ENCODE measurements at places on chromosomes 5 and 9.
A peak's percentile ranks its signal among the peaks of the same experiment; 100 is the strongest.

- DNase-seq: no peak
Measured at GRCh38 chr5:36657563-36657995, 51.2 kb downstream of the SLC1A3 start.

GRCh38 chr9:120583958-120584369, 4.0 kb upstream of the CDK5RAP2 start:
- no peak for DNase-seq

GRCh38 chr9:87464110-87464991, 33.3 kb upstream of the DAPK1 start:
- no peak for DNase-seq

DNA sequence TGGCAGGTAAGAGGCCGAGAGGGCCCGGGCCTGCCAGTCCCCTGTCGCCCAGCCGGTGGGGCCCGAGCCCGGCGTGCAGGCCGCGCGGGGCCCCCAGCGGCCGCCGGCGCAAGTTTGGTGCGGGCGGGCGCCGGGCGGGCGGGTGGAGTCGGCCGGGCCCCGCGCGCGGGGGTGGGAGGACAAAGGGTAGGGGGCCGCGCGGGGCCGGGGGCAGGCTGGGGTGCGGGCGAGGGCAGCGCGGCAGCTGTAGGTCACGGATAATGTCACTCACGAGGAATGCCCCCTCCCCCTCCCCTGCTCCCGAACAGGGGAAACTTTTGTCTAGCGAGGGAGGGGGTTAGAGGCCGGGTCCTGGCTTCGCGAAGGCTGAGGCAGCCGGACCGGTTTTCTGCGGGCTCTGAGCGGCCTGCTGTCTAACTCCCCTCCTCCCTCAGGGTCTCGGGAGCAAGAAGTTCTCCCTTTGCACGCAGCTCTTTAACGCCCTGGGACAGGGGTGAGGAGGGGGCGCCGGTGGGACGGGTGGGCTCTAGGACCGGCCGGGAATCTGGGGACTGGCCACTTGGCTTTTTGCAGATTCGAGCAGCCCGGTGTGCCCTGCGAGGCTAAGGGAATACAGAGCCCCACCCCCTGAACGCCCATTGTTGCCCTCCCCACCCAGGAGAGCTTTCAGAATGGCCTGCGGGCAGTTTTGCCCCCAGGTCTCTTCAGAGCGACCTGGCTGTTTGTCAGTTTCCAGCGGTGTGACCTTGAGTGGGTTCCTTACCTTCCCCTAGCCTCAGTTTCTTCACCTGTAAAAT, 21.3 kb upstream of the NDST1 start:
- DNase-seq: peak; percentile 42

- no peak for DNase-seq
Measured at GRCh38 chr9:128145951-128146351, 3.3 kb upstream of the LCN2 start.

- DNase-seq: no peak
Measured at GRCh38 chr9:108698231-108698630, 157.6 kb downstream of the ACTL7B start.

DNA sequence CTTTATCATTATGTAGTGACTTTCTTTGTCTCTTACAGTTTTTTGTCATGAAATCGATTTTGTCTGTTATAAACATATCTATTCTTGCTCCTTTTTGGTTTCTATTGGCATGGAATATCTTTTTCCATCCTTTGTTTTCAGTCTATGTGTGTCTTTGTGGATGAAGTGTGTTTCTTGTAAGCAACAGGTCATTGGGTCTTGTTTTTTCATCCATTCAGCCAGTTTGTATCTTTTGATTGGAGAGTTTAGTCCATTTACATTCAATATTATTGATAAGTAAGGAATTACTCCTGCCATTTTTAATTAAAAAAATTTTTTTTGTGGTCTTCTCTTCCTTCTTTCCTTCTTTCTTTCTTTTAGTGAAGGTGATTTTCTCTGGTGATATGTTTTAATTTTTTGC, 194.1 kb downstream of the GDNF start:
- no peak for DNase-seq

GRCh38 chr5:2263763-2264162, 381.0 kb upstream of the IRX4 start:
- no peak for DNase-seq

DNA sequence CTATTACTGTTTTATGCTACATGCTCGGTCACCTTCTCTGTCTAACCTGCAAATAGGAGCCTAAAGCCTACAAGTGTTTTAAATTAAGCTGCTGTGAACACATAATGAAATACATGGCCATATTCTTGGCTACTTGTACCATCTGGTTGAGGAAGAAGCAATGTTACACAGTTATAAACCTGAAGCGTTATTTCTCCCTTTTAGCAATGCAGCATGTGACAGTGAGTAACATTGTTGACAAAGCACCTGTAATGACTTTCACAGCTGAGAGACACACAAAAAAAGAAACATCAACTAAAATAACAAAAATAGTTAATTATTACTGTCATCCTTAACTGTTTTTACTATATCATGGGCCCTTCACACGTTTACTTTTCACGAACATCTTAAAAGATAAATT, 146.9 kb downstream of the RORB start:
- DNase-seq: no peak

GRCh38 chr9:29514336-29514735, 1941.1 kb upstream of the C9orf72 start:
- no peak for DNase-seq

GRCh38 chr5:10527281-10527950, 36.5 kb upstream of the ANKRD33B start:
- no peak for DNase-seq
